ENCODE measurements at places on chromosomes 16 and 17.

DNA sequence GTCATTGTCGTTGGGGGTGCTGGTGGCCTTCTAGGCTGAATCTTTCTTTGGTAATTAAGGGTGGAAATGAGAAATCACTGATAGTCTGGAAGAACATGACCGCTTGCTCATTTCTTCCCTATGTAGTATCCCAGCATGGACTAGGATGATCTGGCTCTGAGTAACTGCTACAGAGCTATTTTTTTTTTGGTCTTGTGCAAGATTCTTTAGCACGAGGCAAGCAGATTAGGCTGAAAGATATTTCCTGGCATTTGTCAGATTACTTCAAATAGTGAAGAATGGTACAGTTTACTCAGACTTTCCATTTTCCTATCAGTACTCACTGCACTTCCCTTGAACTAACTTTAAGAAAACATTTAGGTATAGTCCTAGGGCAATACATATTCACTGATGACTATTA, 89.0 kb downstream of the SYCE1L start:
- no peak for DNase-seq

DNA sequence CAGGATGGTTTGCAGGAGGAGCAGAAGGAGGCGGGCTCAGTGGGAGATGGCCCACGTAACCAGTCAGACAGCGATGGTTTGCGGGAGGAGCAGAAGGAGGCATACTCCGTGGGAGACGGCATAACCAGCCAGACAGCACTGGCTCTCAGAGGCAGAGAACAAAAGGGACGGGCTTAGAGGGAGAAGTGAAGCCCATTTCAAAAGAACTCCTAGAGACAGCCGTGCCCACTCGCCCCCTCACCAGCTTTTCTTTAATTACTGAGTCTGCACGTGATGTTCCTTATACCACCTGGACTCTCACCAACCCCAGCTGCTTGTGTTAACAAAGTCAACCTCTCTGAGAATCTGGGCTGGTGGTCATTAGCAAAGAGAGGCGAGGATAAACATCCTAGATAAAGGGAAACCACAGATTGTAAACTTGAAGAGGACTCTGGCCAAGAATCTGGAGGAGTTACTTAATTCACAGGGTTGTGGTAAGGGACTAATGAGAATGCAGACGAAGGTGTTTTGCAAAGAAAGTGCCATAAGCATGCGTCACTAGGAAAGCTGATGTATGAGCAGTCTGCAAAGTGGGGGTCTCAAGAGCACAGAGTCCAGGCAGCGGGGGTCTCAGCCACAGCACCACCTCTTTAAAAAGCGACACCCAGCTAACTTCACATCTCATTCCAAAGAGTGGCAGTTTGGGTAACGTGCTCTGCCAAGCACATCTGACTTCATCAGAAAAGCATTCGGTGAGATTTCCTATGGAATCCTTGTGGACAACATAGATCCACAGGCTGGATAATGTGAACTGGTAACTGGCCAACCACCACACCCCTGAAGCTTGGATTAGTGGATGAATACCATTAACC, 51.7 kb downstream of the NXN start:
- DNase-seq: peak; percentile 90

- DNase-seq: no peak
These were observed 145.9 kb upstream of the CIBAR2 start for GRCh38 chr16:85258166-85258565.

- no peak for DNase-seq
These were observed 2.6 kb upstream of the TSPOAP1 start for GRCh38 chr17:58330997-58331814.
